ENCODE measurements at places on chromosomes 5 and 9. TPM values are rescaled to one million over a fixed set of nuclear protein-coding genes. Genes with fewer than 3 reads are reported as not detected.

DNA sequence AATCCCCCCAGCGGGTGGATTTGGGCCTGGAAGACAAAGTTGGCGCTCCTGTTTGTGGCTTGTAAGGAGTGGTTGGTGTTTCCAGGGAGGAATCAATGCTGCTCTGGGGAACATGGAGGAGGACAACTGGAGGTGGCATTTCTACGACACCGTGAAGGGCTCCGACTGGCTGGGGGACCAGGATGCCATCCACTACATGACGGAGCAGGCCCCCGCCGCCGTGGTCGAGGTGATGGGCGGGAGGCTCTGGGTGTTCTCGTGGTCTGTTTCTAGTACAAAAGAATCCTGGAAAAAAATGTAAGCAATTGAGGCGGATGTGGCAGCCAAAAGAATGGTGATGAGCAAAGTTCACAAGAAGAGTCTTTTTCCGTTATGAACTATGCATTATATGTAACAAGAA is 7.2 kb downstream of the SDHA start:
- H3K4me1 ChIP-seq: no peaks in the 10 kb centered on the region
- H3K4me3 ChIP-seq: no peak overlapping the region
- H3K36me3 ChIP-seq: peaks cover 3% of the 10 kb centered on the region
- no peak overlapping the region for H3K27ac ChIP-seq
- H3K27me3 ChIP-seq: no peaks in the 10 kb centered on the region

Gene TRPM6
- 4.7 TPM for total RNA-seq

Gene TAF11L10
- not detected for total RNA-seq

GRCh38 chr5:59525957-59526356 is 367.6 kb downstream of the PDE4D start:
- H3K27me3 ChIP-seq: no peaks in the 10 kb centered on the region
- no peak for DNase-seq
- peaks cover 21% of the 10 kb centered on the region for H3K4me1 ChIP-seq

GRCh38 chr9:95780751-95781150 is 94.7 kb upstream of the ERCC6L2 start:
- H3K4me1 ChIP-seq: no peaks in the 10 kb centered on the region
- H3K4me3 ChIP-seq: no peak overlapping the region
- no peaks in the 10 kb centered on the region for H3K27me3 ChIP-seq
- no peak for DNase-seq

DNA sequence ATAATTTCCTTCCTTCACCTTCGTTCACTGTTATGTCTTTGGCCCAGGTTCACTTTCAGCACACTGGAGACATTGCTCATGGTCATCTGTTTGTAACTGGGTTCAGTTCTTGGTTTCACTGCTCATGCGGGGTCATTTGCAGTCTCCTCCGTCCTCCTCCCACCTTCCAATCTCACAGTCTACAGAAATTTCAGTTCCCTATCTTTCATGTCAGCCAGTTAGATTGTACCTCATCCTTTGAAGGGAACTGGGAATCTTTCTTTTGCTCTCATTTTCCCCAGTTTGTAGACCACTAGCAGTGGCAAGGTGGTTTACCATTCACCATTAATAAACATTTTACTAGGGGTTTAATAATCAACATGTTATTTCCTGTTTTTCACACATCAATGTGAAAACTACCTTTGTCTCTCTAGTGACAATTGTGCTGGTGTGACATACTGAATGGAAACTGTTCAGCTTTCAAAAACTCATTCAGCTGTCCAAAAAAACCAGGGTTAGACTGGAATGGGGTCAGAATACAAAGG is 100.9 kb upstream of the IL6ST start:
- no peaks in the 10 kb centered on the region for H3K36me3 ChIP-seq
- no peak for DNase-seq
- no peaks in the 10 kb centered on the region for H3K27me3 ChIP-seq
- no peak overlapping the region for H3K27ac ChIP-seq
- H3K4me3 ChIP-seq: no peak overlapping the region
- H3K4me1 ChIP-seq: peaks cover 15% of the 10 kb centered on the region

- no peaks in the 10 kb centered on the region for H3K27me3 ChIP-seq
- no peak for DNase-seq
- H3K4me1 ChIP-seq: no peaks in the 10 kb centered on the region
- H3K36me3 ChIP-seq: peaks cover 6% of the 10 kb centered on the region
- H3K4me3 ChIP-seq: no peak overlapping the region
- peak overlapping the region; percentile 18 for H3K27ac ChIP-seq
Observed at GRCh38 chr5:1793966-1794900, 5.4 kb downstream of the MRPL36 start.

Measured in Caco-2 (cell line).